ENCODE measurements at places on chromosomes 2 and 18. TPM values are rescaled to one million over a fixed set of nuclear protein-coding genes. Genes with fewer than 3 reads are reported as not detected.

Gene OBSL1
- 319 TPM for total RNA-seq

DNA sequence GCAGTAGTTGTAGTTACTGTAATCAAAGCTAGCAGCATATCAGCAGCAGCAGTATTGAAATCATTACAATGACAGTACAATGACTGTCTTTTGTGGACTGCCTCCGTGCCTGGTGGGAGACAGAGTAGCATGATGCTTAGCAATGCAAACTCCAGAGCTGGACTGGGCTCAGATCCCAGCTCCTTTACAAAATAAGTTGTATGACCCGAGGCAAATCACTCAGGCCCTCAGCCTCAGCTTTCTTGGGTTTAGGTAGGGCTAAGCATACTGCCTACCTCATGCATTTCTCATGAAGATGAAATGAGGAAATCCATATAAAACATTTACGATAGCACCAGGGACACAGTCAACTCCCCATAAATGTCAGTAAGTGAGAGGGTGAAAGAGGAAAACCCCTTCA is 170.7 kb downstream of the TTC32 start:
- no peak for DNase-seq
- H3K4me3 ChIP-seq: no peak overlapping the region
- H3K36me3 ChIP-seq: no peaks in the 10 kb centered on the region

- H3K27ac ChIP-seq: no peak overlapping the region
- no peaks in the 10 kb centered on the region for H3K27me3 ChIP-seq
- no peak for DNase-seq
Measured at GRCh38 chr18:13278062-13278630, 59.6 kb downstream of the LDLRAD4 start.

- DNase-seq: no peak
- no peak overlapping the region for H3K27ac ChIP-seq
- peaks cover 51% of the 10 kb centered on the region for H3K27me3 ChIP-seq
- no peak overlapping the region for H3K4me3 ChIP-seq
- H3K36me3 ChIP-seq: peaks cover 5% of the 10 kb centered on the region
Measured at GRCh38 chr2:100113990-100114433, 28.4 kb downstream of the AFF3 start.

- no peak overlapping the region for H3K27ac ChIP-seq
- peaks cover 23% of the 10 kb centered on the region for H3K4me1 ChIP-seq
- no peak overlapping the region for H3K4me3 ChIP-seq
- no peak for DNase-seq
- H3K27me3 ChIP-seq: peaks cover 78% of the 10 kb centered on the region
- no peaks in the 10 kb centered on the region for H3K36me3 ChIP-seq
Measured at GRCh38 chr2:222427646-222428301, 3.4 kb downstream of the SGPP2 start.

Measured in mesothelial cell of epicardium (in vitro differentiated cells).